ENCODE measurements at places on chromosomes 16 and 17. TPM values are rescaled to one million over a fixed set of nuclear protein-coding genes. Genes with fewer than 3 reads are reported as not detected.

- no peak for DNase-seq
Observed at GRCh38 chr16:2179576-2179975, 16.8 kb downstream of the CASKIN1 start.

DNA sequence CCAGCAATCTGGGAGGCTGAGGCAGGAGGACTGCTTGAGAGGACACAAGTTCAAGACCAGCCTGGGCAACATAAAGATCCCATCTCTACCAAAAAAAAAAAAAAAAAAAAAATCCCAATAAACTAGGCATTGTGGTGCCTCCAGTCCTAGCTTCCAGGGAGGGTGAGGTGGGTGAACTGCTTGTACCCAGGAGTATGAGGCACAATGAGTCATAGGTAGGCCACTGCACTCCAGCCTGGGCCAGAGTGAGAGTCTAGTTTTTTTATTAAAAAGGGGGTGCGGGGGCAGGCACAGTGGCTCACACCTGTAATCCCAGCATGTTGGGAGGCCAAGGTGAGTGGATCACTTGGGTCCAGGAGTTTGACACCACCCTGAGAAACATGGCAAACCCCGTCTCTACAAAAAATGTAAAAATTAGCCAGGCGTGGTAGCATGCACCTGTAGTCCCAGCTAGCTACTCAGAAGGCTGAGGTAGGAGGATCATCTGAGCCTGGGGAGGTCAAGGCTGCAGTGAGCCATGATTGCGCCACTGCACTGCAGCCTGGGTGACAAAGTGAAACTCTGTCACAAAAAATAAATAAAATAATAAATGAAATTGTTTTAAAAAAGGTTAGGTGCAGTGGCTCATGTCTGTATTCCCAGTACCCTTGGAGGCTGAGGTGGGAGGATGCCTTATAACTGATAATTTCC, 7.8 kb upstream of the CHST6 start:
- DNase-seq: no peak

DNA sequence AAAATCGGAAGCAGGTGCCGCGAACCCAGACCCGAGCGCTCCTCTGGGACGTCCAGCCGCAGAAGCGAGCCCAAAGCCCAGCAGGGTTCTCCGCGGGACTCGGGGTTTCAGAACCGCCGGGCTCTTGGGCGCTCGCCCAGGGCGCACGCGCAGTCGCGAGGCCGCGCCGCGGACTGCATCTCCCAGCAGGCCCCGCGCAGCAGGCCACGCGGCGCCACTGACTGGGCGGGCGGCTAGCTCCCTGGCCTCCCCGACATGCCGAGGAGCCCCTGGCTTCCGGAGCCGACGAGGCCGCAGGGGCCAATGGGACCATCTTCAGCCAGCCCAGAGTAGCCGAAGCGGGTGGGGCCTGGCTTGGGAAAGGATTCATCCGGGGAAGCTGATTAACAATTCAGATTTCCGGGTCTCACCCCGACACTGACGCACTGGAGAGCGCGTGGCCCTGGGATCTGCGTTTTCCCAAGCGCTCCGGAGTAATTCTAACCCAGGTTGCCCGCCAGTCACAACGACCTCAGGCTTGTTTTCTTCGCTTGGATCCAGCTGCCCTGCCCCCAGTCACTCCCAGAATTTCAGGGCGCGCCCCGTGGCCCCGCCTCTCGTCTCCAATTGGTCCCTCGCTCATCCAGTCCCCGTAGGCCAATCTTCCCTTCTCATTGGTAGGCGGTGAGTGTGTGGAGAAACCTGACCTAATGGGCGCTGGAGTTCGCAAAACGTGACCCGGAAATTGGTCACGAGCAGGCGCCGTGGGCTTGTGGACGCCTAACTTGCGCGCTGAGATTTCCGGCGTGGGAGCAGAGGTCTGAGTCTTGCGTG, at the start of gene ZNF263:
Gene ZNF263, plus strand, starts transcription at position 762 of the 813 bp plus-strand sequence. CDS start 328 bp downstream, outside the sequence.
- peak; percentile 96 for DNase-seq

DNA sequence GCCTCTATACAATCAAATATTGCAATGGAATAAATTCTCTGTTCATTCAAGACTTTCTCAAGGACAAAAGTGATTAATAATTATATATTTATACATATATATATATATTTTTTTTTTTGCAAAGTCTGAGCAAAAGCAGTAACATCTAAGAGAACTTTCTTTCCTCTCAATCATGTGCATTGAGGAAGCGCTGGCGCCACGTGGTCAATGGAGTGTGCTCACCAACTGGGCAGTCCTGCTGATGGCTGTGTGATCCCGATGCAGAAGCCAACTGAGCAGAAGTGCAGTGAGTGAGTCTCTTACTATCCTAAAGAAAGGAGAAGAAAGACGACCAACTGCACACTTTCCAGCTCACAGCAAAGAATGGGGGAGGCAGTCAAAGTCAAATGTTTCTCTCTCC, 37.2 kb upstream of the ULK2 start:
- DNase-seq: peak; percentile 52

- DNase-seq: no peak
Observed at GRCh38 chr17:71900621-71901229, 220.1 kb upstream of the SOX9 start.

DNA sequence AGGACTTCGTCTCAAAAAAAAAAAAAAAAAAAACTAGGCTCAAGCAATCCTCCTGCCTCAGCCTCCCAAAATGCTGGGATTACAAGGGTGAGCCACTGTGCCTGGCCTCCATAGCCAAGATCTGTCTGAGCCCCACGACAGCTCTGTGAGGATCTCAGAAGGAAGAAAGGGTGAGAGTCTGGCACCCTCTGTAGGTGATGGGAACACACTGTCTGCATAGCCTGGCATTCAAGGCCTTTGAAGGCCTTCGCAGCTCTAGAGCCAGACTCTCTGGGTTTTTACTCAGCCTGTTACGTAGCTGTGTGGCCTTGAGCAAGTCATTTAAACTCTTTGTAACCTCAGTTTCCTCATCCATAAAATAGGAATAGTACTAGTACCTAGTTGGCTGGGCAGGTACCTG, 6.3 kb upstream of the XPO6 start:
- DNase-seq: no peak

DNA sequence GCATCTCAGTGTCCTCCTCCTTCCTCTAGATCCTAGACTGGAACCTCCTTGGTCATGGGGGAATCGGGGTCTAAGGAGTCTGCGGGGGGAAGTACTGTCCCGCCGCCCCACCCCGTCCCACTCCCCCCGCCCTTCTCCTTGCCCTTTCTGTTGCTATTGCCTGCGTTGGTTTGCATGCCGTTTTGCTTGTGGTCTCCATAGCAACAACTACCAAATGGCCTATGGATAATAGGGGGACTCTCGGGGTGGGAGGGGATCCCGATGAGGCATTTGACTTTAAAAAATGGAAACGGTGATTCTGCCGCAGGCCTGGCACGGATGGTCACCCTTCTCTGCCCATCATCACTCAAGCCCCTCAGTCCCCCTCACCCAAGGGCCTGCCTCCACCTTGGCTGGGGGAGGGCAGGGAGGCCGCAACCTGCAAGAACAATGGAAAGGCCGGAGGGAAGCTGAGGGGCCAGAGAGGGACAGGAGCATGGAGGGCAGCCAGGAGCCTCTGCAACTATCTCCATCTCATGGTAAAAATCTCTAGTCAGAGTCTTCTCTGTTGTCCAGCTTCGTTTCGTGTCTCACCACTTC, 231.4 kb upstream of the TNRC6C start:
- DNase-seq: peak; percentile 21

GRCh38 chr17:4074831-4075495, 67.9 kb downstream of the ZZEF1 start:
- no peak for DNase-seq

DNA sequence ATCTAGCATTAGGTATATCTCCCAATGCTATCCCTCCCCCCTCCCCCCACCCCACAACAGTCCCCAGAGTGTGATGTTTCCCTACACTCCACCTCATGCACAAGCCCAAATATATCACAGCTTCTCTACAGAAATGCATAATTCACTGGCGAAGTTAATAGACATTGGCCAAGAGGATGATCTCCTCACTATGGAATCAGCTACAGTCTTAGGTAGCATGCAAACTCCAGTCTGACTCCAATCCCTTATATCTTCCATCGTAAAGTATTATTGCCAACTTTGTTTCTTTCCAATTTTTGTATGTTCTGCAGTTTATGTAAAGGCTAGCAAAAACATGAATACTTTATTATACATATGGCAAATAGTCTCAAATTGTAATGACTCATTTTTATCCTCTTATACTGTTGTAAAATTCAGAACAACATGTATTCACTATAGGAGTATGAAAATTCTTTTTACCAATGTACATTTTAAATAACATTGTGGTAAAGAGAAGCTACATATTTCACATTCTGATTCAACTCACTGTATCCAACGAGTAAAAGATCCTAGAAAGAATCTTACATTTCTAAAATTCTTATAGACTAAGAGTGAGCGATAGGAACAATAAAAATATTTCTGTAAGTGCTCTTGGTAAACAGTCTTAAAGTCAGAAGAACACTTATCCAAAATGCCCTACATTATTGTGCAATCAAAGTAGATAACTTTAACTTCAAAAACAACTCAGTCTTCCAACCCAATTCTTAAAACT, 871 bp downstream of the ABCA8 start:
- no peak for DNase-seq

- no peak for DNase-seq
Observed at GRCh38 chr16:66188917-66189725, 177.4 kb upstream of the CDH5 start.

DNA sequence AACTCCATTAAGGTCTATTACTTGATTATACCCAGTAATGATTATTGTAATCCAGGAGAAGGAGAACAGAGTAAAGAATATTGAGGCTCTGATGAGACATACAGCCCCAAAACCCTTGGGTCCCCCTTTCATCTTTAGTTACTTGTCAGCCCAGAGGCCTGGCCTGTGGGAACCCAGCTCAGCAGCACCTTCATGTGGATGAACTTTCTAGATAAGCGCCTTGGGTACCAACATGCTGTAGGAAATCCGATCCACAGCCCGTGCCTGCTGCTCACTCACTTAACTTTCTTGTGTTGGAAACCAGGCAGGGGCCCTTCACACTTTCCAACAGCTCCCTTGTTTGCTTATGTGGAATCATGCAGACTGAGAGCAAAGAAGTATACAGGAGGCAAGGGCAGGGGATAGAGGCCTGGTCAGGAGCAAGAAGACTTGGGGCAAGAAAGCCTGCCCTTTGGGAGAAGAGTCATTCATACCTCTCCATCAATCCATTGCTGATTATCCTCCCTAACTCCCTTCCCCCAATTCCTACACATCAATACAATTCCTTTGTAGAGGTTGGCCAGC, 64.0 kb upstream of the SOX9 start:
- no peak for DNase-seq

DNA sequence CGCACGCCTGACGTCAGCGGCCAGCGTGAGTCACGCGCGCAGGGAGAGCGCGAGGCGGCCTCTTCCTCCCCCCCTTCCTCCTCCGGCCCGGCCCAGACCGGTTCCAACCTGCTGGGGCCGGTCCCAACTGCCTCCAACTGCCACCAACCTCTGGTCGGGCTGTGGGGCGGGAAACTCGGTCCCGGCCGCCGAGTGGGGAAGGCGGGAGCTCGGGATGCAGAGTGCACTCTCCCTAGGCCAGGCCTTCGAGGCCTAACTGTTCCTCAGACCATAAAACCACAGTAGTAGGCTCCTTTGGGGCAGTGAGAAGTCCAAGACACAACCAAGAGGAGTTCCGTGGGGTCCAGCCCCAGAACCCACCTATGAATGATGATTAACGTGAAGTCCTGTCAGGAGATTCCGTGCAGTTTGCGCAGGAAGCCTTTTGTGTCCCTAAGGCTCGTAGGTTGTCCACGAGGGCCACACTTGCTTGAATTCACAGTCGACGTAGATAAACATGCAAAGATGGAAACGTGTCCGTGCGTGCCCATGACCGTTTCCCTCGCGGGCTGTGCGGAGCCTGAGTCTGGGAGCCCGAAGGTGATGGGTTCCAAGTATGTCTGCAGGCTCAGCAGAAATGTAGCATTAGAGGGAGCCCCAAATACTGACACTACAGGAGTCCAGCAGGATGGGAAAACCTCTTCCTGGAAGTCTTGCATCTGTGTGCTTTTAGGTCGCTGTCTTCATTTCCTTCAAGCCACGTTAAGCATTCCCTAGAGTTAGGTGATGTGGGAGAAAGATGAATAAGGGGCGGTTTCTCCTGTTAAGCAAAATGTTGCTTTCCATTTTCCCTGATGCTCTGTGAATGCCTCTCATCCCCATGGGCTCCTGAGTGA, 647 bp downstream of the UNK start:
- DNase-seq: peak; percentile 93

- DNase-seq: no peak
Observed at GRCh38 chr16:81861503-81861902, 82.4 kb downstream of the PLCG2 start.

DNA sequence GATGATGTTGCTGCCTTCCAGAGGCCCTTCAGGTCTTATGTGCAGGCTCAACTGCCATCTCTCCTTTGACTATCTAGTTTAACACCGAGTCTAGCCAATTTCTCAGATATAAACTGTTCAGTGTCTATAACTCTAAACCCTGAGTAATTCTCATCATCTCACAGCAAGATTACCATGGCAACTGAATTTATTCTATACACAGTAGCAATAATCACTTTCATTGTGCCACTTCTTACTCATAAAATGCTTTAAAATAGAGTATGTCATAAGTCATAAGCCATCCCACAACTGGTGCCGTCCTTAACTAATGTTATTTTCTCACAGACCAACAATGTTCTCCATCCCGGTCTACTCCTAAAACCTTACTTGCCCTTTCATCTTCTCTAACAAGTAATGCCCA, 45.0 kb downstream of the SYNRG start:
- DNase-seq: no peak

GRCh38 chr16:8550728-8551387, 39.5 kb downstream of the TMEM114 start:
- DNase-seq: no peak

GRCh38 chr17:82789051-82789592, 37.3 kb downstream of the TBCD start:
- no peak for DNase-seq

- DNase-seq: peak; percentile 56
Observed at GRCh38 chr16:88016964-88017363, 65.7 kb downstream of the BANP start.

- DNase-seq: no peak
Observed at GRCh38 chr16:85515319-85515745, 97.8 kb upstream of the GSE1 start.

DNA sequence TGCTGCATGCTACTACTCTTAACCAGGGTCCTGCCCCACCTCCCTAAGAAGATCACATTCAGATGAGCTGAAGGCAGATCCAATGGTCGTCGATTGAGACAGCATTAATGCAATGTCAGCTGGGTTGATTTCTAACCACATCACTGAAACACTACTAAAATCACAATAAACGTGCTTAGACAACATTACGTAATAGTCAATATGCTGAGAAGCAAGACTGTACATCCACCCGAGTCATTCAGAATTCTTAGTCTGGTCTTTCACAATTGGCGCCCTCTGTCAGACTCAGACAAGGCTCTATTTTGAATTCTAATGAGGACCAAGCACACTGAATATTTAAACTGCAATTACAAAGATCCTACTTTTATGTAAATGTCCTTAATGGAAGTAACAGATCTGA, 205.2 kb downstream of the STX8 start:
- no peak for DNase-seq

GRCh38 chr16:90020838-90021382, 1.7 kb upstream of the DBNDD1 start:
- DNase-seq: no peak

The ZP2 gene
- total RNA-seq: not detected

The CD300H gene
- not detected for total RNA-seq

The USP6 gene
- total RNA-seq: 0.08 TPM

The SHISA6 gene
- not detected for total RNA-seq

The RCVRN gene
- not detected for total RNA-seq

The USB1 gene
- 28.4 TPM for total RNA-seq

The KRTAP1-5 gene
- total RNA-seq: not detected

The CHST6 gene
- 0.15 TPM for total RNA-seq
